ENCODE measurements at places on chromosomes 12 and 14. TPM values are rescaled to one million over a fixed set of nuclear protein-coding genes. Genes with fewer than 3 reads are reported as not detected.

DNA sequence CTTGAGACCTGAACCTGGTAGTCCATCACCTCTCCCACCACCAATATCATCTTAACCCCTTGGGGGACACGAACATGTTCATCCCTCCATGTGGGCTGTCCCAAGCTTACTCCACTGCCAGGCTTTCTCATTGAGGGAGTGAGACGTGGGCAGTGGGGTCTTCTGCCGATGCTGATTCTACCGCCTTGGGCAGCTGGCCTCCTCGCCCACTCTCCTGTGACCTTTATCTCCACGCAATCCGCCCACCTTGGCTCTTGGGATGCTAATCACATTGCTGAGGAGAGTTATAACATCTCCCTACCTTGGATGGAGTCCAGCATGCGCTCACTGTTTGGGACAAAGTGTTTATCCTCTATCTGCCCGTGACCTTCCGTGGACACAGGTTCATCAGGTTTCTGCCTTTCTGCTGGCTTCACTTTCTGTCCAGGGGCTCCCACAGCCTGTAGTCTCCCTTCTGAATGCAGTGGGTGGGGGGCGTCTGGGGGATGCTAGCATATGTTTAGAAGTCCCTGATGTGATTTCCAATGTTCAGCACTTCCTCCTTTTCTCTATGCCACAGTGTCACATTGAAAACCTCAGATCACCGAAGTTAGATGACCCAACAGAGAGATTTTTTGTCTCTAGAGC lies 53.2 kb upstream of the ESRRB start:
- DNase-seq, result no peak

GRCh38 chr12:71731439-71732356 lies 23.0 kb upstream of the RAB21 start:
- no peak for DNase-seq

DNA sequence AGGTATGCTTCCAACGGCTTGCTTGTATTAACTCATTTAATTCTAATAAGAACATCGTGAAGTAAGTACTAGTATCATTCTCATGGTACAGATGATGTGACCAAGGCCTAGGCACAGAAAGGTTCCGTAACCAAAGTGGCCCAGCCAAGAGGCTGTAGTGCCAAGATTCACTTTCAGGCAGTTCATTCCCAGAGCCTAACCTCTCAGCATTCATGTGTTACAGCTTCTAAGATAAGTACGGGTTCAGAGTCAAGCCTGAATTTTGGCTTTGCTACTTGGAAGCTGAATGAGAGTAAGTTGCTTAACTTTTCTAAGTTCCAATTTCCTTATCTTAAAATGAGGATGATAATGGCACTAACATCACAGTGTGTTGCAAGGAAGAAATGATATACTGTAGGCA lies 379.9 kb downstream of the AEBP2 start:
- DNase-seq, result no peak

- DNase-seq, result peak; percentile 16
Measured at GRCh38 chr12:51531978-51532497, 59.0 kb upstream of the SCN8A start.

GRCh38 chr12:128830505-128830893 lies 6.7 kb upstream of the SLC15A4 start:
- DNase-seq, result no peak

DNA sequence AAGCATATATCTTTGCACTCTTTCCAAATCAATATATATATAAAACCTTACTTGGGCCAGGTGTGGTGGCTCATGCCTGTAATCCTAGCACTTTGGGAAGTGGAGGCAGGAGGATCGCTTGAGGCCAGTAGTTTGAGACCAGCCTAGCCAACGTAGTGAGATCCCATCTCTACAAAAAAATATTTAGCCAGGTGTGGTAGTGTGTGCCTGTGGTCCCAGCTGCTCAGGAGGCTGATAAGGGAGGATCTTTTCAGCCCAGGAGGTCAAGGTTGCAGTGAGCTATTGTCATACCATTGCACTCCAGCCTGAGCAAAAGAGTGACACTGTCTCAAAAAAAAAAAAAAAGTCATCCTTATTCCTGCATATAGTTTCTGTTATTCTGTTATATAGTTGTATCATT lies 14.4 kb downstream of the OS9 start:
- DNase-seq, result no peak

DNA sequence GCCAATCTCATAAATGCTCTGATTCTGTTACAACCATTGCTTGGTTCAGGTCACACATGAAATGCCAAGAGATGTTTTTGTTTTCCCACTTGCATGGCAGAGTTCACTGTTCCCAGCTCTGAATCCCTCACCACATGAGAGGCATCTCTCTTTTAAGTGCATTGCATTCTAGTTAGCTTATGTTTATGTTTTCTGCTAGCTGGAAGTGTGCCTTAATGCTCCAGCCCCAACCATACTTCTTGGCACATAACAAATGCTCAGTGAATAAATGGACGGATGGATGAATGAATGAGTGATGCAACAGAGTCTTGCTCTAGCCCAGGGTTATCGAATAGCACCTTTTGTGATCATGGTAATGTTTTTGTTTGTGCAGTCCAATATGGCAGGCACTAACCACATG lies 197.3 kb downstream of the PPM1H start:
- DNase-seq, result no peak

TDRD9 gene
- 1.6 TPM for total RNA-seq

AJUBA gene
- 164 TPM for total RNA-seq

MMP19 gene
- total RNA-seq, result 5.2 TPM

Measured in foreskin keratinocyte (primary cell).